Posterior cingulate gyrus (tissue), 11 donors: ENCODE measurements at places on chromosomes 4 and X.

- DNase-seq = no peak
Observed at GRCh38 chrX:66635360-66635759, 3.5 kb downstream of the EDA2R start.

GRCh38 chr4:849478-850175, 23.7 kb upstream of the CPLX1 start:
- no peak for DNase-seq

GRCh38 chr4:152970102-152970820, 34.1 kb downstream of the FHDC1 start:
- no peak for DNase-seq

DNA sequence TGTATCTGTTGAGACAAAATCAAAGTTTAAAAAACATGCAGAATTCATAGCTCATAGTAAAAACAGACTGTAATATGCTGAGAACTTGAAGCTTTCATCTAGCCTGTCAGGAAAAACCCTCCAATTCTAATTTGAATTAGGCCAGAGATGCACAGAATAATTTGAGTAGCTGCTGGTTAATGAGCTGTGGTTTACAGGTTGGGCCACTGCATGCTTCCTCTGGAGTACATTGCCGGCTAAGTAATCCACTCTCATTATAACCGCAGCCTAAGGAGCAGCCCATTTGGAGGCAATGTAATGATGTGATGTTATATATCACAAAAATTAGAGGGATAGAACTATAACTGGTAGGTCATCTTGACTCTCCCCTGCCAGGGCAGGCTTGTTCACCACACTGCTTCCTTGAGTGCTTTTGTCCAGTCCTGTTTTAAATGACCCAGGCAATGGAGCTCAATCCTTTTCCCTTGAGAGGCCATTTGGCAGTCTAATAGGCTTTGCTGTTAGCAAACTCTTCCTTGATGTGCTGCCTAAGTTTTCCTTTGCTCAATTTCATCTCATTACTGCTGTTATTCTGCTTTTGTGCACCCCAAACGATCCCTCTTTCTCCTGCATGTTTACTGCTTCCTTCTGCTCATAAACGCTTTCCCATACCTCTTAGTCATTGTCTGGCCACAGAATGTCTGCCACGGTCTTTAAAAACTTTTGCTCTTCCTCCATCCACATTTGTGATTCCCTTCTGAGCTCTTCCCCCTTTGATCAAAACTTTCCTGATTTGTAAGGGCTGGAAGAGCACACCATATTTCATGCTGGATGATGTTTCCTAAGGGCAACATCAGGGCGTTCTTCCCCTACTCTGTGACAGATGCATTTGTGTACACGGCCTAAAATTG, 230.9 kb downstream of the C4orf33 start:
- DNase-seq = no peak
